NCI-H510A (cell line): ENCODE measurements at places on chromosomes 7 and 10.

DNA sequence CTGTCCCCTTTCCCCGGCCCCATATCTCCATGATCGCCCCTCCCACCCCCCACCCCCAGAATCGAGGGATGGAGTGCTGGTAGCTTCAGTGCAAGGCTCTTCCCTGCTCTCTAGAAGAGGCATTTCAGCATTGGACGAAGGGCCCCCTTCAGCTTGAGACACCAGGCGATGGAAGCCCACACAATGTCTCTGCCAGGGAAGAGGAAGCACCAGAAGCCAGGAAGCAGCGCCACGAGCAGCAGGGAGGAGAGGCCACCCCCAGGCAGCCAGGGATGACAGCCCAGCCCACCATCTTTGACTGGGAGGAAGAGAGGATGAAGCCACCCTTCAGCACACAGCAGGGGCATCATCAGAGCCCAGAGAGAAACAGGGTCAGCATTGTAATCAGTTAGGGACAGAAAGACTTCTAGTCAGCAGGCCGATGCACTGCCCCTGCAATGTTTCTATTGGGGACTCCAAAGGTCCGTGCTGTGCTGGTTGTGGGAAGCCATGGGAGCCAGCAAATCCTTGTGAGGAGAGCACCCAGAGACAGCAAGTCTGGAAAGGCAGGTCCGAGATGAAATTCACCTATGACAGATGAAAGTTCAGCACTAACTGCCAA lies 15.7 kb downstream of the TMEM72 start:
- DNase-seq: no peak

- no peak for DNase-seq
Observed at GRCh38 chr10:114652402-114653368, 5.4 kb downstream of the ABLIM1 start.

GRCh38 chr10:51214207-51215196 lies 140.2 kb downstream of the PRKG1 start:
- DNase-seq: no peak

DNA sequence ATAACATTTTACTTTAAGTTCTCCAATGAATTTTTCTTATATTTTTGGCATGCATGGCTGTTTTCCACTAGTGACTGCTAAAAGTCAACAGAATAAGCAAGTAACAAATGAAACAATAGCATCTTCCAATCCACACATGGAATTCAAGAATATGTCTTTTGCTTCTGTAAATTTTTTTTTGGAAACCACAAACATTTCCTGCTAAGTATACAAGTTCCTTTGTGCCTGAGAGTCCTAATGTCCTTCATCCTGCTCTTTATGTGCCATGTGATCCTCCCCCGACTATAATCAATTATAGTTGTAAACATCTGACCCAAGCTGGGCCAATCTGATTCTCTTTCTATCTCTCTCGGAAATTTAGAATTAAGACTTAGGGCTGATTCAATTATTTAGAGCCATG lies 61.2 kb downstream of the PPP1R3C start:
- DNase-seq: no peak

GRCh38 chr7:157559596-157560257 lies 222.9 kb downstream of the DNAJB6 start:
- no peak for DNase-seq

DNA sequence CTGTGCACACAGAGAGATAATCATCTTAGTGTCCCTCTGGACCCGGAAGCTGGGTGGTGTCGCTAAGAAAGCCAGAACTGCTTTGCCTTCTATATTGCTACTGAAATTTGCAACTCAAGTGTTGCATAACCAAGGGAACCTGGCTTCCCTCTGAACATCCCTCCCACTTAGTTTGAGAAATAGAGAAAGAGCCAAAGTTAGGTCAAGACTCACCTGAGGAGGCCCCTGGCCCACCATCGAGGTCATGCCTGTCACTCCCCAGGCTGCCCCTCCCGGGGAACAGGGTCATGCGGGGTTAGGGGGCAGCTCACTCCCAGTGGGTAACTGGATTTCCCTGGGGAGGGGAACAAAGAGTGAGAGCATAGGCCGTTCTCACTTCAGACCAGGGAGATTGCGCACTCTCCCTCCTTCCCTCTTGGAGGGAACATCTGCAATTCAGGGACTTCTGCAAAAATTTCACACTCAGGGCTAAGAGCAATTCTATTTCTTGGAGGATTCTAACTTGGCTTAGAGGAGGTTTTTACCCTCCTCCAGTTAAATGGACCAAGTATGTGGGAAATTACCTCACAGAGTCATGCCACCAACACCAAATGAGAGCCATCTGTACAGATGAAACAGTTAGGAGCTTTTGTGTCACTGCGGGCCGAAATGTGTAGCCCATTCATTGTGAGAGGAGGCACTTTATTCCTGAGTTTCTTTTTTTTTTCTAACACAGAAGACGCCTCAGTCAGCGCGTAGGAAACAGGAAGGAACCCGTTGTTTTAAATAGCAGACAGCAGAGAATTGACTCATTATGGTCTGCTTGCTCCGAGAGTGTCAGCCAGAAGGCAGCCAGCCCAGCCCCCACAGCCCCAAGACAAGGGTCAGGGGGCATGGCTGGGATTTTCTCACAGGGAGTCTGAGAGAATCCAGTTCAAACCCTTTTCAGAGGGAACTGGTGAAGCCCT lies 221.3 kb downstream of the ARHGAP12 start:
- DNase-seq: no peak

- no peak for DNase-seq
Observed at GRCh38 chr10:133178357-133179127, 18.5 kb downstream of the KNDC1 start.

DNA sequence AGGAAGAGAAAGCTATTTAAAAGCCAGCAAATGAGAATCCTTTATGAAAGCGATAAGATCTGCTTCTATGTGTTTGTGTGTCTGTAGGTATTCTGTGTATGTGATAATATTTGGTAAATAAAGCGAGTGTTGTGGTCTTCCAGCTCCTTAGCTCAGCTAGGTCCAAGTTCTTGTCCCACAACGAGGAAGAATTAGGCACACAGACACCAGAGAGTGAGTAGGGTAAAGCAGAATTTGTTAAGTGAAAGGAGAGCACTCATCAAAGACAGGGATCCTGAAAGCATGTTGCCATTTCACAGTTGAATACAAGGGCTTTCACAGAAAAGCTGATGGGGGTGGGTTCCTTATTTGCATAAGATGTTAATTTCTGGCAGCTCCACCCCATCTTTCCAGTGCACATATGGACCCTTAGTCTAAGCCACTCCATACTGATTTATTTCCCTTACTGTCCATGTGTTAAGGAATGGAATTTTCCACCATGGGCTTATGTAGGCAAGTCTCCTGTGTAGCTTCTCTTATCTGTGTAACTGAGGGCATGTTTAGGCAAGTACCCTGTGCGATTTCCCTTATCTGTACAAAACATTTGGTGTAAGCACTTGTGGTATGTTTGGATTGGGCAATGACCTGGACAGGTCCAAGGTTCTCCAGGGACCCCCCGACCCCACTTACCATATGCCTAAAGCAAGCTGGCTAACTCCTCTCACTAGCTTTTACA lies 165.9 kb upstream of the VIPR2 start:
- DNase-seq: no peak

- DNase-seq: no peak
Observed at GRCh38 chr7:111138193-111138569, 47.3 kb downstream of the LRRN3 start.

GRCh38 chr7:51275532-51275931 lies 41.1 kb downstream of the COBL start:
- DNase-seq: no peak

- DNase-seq: peak; percentile 63
Observed at GRCh38 chr7:2530071-2530987, 10.8 kb downstream of the LFNG start.

DNA sequence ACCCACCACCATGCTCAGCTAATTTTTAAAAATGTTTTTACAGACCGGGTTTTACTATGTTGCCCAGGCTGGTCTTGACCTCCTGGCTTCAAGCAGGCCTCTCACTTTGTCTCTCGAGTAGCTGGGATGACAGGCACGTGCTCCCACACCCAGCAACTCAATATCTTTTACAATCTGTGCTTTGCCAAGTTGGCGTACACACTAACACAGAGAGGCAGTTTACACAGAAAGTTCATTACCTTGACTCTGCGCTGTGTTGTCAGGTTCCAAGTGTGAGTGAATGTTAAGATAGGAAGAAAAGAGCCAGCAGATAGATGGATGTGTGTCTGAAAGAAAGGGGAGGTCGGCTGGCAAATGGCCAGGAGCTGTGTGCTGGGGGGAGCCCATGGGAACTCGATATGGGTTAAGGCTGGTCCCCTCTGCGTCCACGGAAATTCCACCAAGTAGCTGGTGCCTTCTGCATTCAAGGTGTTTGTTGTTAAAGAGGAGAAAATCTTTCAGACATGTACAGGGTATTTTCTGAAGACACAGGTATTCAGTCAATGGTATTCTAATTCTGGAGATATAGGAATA lies 299.8 kb downstream of the CAMK1D start:
- DNase-seq: no peak

DNA sequence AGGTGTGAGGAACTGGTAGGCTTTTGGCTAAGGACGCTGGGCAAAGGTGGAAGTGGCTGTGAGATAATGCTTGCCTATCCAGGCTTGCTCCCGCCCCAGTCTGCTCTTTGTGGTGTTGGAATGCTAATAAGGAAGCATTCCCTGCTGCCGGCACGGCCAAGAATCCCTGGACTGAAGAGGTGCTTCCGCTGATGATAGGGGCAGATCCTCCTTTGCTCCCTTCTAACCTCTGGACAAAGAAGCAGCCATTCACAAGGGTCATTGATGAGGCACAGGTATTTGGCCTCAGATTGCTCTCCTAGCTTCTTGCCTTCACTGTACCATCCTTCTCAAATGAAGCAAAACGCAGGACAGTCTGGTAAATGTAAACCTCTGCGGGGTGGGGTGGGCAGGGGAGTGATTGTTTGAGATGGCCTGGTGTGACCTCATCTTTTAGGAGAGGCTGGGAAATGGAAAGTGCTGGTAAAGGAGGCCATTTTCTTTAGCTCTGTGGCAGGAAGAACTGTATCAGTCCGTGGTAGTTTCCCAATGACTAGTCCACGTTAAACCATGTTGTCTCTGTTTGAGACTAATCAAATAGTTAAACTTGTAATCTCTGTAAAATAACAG lies 1.7 kb downstream of the PGAM1 start:
- DNase-seq: peak; percentile 29

DNA sequence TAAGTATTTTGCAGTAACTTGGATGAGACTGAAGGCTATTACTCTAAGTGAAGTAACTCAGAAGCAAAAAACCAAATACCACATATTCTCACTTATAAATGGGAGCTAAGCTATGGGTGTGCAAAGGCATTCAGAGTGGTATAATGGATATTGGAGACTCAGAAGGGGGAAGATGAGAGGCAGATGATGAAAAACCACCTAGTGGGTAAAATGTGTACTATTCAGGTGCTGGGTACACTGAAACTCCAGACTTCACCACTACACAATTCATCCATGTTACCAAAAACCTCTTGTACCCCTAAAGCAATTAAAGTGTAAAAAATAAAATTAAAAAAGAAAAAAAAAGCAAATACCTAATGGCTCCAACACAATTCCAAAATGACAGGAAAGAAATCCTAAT lies 351.7 kb downstream of the NXPH1 start:
- DNase-seq: no peak
